ENCODE measurements at places on chromosomes 2 and 18. TPM values are rescaled to one million over a fixed set of nuclear protein-coding genes. Genes with fewer than 3 reads are reported as not detected.

SIX3 gene
- total RNA-seq = 3.3 TPM

CD28 gene
- total RNA-seq = not detected

NDC80 gene
- total RNA-seq = 12.8 TPM

CD8B2 gene
- not detected for total RNA-seq

GALNT3 gene
- not detected for total RNA-seq

UGT1A9 gene
- 3.9 TPM for total RNA-seq

SEPTIN10 gene
- 46.0 TPM for total RNA-seq

CYS1 gene
- 1.3 TPM for total RNA-seq

Measured in A549 treated with dexamethasone at 1 μM for 4 hours (cell line).